ENCODE measurements at places on chromosomes 6 and 20.

- no peak for DNase-seq
These were observed 43.6 kb downstream of the PLAGL2 start for GRCh38 chr20:32163951-32164350.

DNA sequence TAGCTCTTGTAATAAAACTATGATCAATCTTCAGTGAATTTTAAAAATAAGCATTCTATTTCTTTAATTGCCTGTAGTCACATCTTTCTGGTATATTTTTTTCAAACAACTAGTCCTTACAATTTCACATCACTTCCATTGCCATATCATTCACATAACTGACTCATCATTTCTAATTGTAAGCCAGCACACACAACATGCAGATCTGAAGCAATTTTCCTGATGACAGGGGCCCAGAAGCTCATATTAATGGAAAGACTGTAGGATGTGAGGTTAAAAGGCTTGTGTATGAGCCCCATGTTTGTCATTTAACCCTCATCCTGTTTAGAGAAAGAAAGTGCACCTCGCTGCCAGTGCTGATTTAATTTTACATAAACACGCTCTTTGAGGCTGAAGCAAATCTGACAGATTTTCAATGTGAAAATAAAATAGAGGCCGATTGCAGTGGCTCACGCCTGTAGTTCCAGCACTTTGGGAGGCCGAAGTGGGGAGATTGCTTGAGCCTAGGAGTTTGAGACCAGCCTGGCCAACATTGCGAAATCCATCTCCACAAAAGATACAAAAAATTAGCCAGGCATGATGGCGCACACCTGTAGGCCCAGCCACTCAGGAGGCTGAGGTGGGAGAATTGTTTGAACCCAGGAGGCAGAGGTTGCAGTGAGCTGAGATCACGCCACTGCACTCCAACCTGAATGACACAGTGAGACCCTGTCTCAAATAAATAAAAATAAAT lies 40.1 kb upstream of the LTV1 start:
- DNase-seq: no peak

DNA sequence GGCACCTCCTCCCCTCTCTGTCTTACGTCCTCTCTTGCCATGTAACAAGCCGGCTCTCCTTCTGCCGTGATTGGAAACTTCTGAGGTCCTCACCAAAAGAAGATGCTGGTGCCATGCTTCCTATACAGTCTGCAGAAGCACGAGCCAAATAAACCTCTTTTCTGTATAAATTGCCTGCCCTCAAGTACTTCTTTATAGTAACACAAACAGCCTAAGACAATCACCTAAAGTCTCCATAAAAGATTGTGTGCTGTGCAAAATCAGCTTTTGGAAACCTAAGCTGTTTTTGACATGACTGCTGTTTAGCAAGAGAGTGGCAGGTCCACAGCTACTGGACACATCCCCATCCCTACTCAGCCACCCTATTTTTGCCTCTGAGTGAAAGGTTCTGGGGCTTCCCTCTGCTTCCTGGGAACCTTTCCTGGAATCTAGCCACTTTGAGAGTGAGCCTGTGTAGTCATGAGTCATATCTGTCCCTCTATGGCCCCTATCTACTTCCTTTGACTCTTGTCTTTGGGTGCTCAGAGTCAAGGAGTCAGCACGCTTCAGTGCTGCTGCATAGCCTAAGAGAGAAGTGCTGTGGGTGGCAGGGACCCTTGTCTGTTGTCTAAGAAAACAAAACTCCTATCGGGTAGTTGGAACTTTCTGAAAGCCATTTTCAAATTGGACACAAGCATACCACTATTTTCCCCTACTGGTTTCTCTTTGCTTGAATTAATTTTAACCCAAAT lies 110.0 kb downstream of the PPP1R14C start:
- no peak for DNase-seq

DNA sequence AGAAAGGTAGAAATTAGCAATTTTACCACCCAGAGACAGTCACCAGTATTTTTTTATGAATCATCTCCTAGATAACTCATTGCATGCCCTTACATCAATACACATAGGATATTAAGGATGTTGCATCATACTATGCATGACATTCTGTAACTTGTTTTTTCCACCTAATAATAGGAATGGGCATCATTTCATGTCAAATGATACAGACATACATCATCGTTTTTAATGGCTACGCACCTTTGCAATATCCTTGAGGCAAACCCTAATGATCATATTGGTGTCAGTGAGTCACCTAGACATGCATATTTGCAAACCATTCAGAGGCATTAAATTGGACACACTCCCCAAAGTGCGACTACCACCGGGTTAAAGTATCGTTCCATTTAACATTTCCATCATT lies 309.7 kb upstream of the AGPAT4 start:
- DNase-seq: no peak

- DNase-seq: no peak
These were observed 119.9 kb downstream of the UST start for GRCh38 chr6:148866657-148867268.

DNA sequence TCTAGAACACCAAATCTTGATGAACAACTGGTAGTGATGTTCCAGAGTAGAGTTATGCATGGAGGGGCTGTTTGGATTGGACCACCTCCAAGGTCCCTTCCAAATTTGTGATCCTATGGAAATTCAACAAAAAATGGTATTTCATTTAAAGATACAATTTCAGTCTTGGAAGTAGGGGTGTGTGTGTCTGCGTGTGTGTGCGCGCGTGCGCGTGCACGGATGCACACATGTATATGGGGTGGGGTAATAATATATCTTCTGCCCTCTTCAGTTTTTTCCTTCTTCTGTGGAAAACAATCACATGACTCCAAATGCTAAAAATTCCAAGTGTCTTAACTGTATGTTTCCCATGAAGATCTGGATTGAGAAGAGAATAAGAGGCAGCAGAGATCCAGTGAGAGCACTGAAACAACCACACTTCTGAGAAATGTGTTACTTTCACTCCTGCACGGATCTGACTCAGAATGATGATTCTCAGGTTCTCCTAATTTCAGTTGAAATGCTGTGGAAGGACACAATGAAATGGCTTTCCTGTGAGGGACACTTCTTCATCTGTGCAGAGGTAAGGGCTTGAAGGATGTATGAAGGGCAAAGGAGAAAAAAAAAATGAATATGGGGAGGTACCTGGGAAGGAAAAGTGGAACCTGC lies 10.6 kb upstream of the IL17F start:
- DNase-seq: no peak

GRCh38 chr20:55830121-55830827 lies 175.0 kb downstream of the CBLN4 start:
- DNase-seq: no peak

DNA sequence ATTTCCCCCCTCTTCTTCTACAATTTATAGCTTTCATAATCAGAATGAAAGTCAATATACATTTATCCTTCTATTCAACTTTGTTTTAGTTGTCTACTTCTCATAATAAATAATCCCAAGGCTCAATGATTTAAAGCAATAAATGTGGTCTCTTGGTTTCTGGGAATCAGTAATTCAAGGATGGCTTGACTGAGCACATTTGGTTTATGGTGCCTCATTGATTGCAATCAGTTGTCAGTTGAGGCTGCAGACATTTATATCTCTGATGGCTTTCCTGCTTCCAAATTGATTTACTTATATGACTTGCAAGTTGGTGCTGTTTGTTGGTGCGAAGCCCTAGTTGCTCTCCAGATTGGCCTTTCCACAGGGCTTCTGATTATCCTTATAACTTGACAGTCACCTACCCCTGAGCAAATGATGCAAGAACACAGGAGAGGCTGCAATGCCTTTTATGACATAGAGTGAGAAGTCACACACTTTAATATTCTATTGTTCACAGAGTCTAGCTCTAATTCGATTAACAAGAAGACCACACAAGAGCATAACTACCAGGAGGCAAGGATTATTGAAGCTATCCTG lies 2.7 kb upstream of the CRISP1 start:
- DNase-seq: no peak

- no peak for DNase-seq
These were observed 10.1 kb upstream of the PRL start for GRCh38 chr6:22306741-22307466.

- DNase-seq: no peak
These were observed 17.8 kb upstream of the DCBLD1 start for GRCh38 chr6:117464700-117465099.

DNA sequence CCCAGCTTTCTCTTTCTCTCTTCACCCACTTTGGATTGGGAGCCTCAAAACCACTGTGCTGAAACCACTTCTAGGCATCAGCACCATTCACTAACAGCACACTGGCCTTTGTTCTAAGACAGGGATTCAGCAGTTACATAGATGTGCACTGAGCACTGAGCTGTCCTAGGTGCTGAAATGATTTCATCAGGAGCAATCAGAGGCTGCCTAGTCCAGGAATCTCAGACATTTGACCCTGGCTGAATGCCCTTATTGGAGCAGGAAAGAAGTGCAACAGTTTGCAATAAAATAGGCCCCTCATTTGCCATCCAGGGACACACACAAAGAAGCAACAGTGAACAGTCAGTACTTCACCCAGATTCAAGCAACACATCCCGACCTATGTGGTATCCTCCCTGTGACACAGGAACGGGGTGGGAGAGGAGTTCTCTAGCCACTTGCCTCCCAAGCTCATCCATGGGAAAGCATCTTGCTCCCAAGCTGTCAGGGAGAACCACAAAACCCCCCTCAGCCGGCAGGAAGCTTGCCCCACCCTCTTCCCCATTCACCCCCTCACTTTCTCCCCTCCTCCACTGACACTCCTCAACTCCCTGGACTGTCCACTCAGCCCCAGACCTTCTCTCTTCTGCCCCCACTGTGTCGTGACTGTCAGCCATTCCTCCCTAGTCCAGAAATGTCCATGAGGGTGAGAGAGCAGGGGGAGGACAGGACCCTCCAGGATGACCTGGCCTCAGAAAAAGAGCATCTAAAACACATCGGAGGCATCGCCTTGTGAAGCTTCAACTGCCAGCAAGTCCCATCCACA lies 304.4 kb downstream of the PREX1 start:
- DNase-seq: peak; percentile 59

DNA sequence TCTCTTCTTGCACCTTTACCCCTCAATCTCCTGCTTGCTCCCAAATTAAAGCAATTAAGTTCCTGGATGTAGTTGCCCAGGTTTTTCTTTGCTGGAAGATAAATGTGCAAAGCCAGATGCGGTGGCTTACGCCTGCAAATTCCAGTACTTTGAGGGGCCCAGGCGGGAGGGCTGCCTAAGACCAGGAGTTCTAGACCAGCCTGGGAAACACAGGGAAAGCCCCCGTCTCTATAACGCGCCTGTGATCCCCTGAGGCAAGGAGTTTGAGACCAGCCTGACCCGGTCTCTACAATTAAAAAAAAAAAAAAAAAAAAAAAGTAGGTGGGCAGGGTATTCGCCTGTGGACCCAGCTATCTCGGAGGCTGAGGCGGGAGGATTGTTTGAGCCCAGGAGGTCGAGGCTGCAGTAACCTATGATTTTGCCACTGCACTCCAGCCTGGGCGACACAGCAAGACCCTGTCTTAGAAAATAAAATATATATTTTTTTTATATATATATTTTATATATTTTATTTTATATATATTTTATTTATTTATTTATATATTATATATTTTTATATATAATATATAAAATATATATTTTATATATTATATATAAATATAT lies 461 bp upstream of the DCDC2 start:
- DNase-seq: no peak

- peak; percentile 25 for DNase-seq
These were observed 68.8 kb downstream of the CDC5L start for GRCh38 chr6:44456070-44456965.

DNA sequence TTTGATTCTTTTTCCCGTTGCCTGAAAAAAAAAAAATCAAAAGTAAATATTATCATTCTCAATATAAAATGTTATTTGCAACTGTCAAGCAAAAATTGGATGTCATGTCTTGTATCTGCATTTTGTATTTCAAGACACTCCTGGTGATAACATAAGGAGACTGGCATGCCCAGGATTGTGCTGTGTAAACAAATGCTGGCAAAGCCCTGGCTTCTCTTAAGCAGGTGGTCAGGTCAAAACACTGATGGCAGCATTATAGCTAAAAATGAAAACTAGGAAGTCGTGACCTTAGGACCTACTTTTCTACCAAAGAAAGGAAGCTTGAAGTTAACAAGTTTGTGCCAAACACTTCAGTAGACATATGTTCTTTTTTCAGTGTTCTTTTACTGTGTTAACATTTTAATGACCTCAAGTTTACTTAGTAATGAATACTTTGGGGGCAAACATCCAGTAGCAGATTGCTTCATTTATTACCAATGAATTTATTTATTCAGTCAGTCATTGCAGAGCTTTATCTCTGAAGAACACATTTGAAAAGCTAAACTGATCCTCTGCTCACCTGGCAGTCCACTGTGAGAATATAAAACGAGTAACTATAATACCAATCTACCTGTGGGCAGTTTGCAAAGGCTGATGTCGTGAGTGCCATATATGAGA lies 243.1 kb upstream of the FLRT3 start:
- DNase-seq: no peak

GRCh38 chr6:168355716-168356522 lies 36.3 kb upstream of the DACT2 start:
- DNase-seq: no peak
